Astrocyte of the cerebellum (primary cell): ENCODE measurements at places on chromosomes 11 and 22.

DNA sequence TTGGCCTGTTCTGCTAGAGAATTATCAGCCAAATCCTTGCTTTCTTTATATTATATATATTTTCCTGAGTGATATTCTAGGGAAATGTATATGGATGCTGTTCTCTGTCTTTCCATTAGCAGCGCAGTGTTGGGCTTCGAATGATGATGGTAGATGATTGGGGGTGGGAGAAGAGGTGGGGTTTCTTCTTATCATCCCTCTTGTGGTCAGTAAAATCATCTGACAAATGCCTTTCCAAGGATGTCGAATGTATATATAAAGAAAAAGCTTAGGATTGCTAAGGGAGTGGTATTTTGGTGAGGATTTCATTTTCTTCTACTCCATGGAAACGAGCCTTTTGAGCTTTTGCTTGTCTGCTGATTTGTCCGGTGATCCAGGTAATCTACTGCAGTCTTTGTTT lies 48.9 kb downstream of the ARHGEF12 start:
- DNase-seq = no peak

- no peak for DNase-seq
Observed at GRCh38 chr11:113564527-113565130, 89.4 kb upstream of the DRD2 start.

DNA sequence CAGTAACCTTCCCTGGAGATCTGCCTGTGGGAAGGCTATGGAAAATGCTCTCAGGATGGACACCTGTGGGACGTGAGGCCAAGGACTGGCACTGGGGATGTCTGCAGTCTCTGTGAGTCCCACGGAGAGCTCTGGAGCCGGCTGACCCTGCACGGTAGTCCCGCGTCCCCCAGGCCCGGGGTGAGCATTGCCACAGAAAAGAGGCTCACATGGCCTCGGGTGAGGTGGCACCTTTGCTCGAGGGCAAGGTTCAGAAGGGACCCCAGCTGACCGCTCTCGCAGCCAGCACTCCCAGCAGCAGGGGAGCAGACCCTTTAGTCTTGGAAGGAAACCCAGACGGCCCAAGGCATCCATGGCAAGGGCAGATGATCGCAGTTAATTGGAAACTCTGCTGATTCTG lies 9.0 kb downstream of the RTL6 start:
- DNase-seq = no peak

- DNase-seq = peak; percentile 11
Observed at GRCh38 chr22:17672417-17672991, 33.9 kb downstream of the BCL2L13 start.

- peak; percentile 56 for DNase-seq
Observed at GRCh38 chr11:130115218-130115617, 44.4 kb upstream of the ST14 start.

- DNase-seq = no peak
Observed at GRCh38 chr11:32899438-32899837, 6.8 kb downstream of the QSER1 start.

DNA sequence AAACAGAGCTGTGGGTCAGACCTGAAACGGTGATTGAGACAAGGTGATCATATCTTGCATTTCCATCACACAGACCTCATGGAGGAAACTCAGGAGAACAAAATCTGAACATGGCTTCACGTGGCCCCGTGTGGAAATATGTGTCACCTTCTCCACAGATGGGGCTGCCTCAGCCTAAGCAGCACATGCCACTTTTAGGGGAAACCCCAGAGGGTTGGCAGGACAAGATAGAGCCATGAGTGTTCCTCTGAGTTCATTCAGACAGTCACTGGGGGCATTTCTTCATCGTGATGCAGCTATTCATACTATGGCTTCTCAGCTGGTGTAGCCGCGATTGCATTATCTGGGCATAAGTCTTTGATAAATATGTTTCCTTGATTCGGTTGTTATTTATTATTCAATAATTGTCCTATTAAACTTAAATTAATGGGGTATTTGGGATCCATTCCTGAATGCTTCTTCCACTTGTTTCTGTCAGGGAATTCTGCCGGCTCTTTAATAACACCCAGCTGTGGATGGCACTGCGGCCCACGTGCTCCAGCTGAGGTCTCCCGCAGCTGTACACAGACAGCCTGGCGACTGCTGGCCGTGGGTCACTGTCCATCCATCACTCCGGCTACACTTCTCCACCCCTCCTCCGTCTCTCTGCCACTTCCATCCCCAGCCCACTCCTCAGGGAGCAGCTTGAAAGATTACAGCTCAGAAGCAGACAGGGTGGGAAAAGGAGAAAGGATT lies 485.1 kb downstream of the OPCML start:
- no peak for DNase-seq

GRCh38 chr22:33896575-33897447 lies 23.5 kb downstream of the LARGE1 start:
- DNase-seq = no peak

DNA sequence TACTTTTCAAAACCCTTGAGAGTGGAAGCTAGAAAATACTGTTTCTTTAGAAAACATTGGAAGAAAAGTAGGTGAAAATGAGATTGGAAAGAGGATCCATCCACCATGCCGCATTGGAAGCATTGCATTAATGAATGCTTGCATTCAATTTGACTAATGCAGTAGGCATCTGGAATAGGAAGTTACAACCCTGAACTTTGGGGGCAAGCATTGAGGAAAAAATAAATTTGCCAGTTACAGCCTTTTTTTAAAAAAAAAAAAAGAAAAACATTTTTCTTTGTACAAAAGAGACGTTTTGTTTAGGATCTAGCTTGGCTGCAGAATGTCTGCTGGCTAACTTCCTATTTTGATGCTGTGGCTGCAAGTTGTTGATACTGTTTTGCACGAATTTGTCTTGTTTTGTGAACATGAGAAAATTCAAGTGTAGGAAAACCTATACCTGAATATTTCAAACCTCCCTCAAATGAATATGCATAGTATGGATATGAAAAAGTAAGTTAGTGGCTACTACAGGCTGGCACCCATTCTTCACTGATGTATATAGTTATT lies 28.1 kb downstream of the RTN3 start:
- DNase-seq = no peak

GRCh38 chr11:79610678-79611077 lies 169.8 kb upstream of the TENM4 start:
- DNase-seq = no peak

GRCh38 chr11:69110451-69110850 lies 45.3 kb upstream of the SMIM38 start:
- DNase-seq = no peak

GRCh38 chr11:34492806-34493414 lies 20.7 kb downstream of the ELF5 start:
- DNase-seq = peak; percentile 64

DNA sequence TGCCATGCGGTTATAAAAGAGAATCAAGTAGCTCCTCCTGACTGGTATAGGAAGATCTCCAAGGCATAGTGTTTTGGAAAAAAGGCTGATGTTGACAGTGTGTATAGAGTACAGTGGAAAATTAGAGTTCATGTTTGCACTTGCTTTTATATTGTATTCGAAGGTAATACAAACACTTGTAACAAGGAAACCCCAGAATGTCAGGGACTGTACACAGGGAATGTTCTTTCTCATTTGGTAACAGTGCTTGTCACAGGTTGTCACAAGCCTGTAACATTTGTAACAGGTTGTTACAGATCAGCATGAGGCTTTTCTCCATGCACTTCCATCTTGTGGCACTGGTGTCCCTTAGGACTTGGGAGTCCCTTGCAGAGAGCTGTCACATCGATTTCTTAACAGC lies 64.0 kb downstream of the GRK3 start:
- DNase-seq = no peak

DNA sequence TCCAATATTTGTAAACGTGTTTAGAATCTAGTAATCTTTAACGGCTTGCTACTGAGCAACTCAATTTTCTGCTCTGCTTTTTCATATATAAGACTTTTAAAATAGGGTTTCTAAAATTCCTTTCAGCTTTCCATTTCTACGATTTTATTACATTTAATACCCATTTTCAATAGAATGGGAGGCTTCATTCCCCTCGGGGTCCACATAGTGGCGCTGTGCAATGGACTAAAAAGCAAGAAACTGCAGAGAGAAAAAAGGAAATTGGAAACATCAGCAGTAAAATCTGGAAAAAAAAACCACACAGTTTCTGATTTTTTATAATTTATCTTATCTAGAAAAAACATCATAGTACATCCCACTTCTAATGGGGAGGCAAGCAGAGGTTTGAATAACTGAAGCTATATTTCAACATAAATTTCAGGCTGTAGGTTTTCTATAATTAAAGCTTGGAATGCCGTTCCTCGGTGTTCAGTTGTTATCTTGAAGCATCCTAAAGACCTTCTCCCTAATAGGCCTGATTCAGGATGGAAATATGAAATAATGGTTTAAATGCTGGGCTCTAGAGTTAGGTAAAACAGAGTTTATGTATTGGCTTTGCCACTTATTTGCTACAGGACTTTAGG lies 18.7 kb upstream of the JHY start:
- peak; percentile 36 for DNase-seq

GRCh38 chr11:106961048-106961447 lies 57.2 kb downstream of the GUCY1A2 start:
- no peak for DNase-seq

DNA sequence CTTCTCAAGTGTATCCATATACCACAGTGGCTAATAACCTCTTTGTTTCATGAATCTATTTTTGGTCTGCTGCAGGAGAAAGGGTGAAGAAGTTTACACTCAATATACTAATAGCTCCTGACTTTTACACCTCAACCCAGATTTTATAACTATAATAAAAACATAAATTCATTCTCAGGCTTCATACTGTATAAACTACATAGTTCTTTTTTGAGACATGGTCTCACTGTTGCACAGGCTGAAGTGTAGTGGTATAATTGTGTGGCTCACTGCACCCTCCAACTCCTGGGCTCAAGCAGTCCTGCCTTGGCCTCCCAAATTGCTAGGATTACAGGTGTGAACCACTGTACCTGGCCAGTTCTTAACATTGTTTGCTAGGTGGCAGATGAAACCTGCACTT lies 17.8 kb upstream of the CCDC179 start:
- no peak for DNase-seq

DNA sequence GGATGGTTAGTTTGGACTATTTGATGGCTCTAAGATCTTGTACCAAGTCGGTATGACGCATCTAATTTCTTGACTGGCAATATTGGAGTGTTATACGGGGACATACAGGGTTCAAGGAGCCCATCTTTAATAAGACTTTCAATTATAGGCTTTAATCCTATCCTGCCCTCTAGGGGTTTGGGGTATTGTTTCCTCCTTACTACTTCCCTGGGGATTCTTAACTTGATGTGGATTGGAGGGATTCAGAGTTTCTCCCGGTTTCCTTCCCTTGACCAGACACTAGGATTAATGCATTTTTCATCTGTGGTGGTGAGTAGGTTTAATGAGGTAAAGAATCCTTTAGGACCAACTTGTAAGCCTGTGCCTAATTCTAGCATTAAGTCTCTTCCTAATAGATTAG lies 18.8 kb downstream of the CYP2D6 start:
- DNase-seq = no peak

DNA sequence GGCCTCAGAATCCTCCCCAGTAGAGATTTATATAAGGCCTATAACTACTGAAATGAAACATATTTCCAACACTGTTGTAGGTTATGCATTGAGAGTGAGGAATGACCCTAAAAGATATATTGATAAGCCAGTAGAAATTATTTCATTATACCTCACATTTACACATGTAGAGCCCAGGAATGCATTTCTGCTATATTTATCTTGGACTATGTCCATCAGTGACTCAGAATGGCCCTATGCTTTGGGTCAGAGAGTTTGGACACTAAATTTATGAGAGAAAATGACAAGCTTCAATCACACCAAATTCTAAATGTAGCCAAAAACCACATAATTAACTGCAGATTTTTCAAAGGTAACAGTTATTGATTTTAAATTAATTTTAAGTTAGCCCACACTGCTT lies 761.9 kb downstream of the DLG2 start:
- DNase-seq = no peak

DNA sequence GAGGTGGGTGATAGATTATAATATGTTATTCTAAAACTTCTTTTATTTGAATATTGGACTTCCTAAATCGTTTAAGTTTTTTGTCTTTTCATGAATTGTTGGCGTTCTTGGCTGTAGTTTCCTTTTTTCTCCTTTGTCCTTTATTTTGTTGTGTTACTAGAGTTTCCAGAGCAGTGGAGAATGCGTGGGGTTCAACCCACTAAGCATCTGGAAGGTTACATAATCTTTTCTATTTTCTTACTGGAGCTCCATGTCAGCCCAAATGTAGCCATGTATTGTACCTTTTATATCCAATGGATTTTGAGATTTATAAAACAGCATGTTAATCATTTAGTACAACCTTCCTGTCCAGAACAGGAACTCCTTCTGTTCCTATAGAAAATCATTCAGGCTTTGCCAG lies 63.2 kb downstream of the PPP6R3 start:
- no peak for DNase-seq

GRCh38 chr11:86800076-86800959 lies at the start of gene PRSS23:
Gene PRSS23, plus strand, starts transcription at chr11:86800542. Its CDS starts 7,102 bp downstream, at chr11:86807644.
- no peak for DNase-seq

DNA sequence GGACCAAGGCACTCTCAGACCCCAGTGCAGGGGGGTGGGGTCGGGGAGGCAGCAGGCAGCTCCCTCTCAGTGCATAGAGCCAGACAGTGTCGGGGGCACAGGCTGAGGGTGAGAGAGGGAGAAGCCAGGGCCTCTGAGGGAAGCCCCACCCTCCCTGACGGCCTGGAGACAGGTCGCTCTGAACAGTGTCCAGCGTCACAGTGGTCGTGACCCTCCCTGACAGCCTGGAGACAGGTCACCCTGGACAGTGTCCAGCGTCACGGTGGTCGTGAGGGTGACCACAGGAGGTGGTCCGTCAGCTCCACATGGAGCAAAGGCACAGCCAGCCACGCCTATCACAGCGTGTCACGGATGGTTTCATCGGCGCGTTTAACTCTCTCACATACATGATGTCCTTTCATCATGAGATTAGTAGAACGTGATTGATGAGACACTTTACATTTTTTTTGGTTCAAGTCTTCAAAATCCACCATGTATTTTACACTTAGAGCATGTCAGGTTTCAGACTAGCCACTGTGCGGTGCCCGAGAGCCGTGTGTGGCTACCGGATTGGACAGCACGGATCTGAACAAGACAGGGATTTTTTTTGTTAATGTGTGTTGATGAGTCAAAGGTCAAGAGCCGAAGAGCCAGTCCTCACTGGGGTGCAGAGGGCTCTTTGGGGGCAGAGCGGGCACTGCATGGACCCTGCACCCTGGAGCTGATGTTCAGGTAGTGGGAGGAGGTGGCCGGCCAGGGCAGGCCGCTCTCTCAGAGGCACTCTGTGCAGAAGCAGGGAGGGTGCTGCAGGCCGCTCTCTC lies 23.9 kb upstream of the PANX2 start:
- peak; percentile 39 for DNase-seq

DNA sequence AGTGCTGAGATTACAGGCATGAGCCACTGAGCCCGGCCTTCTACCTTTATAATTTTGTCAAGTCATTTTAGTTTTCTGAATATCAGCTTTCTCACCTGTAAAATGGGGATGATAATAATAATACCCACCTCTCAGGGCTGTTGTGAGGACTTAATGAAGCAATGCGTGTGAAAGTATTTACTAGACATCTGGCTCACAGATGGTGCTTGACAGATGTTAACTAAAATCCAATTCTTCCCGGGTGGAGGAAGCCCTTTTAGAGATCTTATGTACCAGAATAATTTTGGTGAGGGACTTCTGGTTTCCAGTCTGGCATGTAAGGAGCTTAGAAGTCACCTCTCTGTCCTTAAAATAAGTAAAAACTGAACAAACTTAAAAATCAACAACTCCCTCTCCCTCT lies 43.7 kb upstream of the NUP160 start:
- no peak for DNase-seq
